ENCODE measurements at places on chromosomes 7 and 10. TPM values are rescaled to one million over a fixed set of nuclear protein-coding genes. Genes with fewer than 3 reads are reported as not detected.

The CTBP2 gene
- total RNA-seq: 124 TPM

The WNT8B gene
- total RNA-seq: not detected

The ERCC6 gene
- total RNA-seq: 54.6 TPM

The TRIL gene
- total RNA-seq: 0.07 TPM

DNA sequence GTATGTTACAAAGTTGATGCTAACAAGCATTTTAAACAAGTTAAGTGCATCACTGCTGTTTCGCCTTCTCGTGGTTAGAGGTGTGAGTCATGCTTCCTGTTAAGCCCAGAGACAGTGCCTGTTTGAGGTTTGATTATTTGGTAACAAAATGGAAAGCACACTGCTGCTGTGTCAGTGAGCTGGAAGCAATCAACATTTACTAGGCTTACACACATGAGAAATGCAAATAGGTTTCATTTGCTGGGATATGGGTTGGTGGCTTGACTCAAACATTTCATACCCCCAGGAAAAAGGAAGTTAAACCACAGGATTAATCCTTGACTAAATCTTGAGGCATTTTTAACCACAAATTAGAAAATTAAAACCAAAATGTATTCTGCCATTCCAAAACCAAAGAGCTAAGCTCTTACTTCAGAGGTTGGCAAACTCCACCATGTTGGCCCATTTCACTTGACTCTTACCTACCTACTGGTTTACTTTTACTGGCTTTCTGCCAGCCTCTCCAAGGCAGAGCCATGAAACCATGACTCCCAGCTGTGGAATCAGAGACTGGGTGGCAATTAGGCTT is 139.2 kb downstream of the ETV1 start:
- peaks cover 9% of the 10 kb centered on the region for H3K4me1 ChIP-seq
- H3K36me3 ChIP-seq: no peaks in the 10 kb centered on the region
- no peaks in the 10 kb centered on the region for H3K27me3 ChIP-seq

DNA sequence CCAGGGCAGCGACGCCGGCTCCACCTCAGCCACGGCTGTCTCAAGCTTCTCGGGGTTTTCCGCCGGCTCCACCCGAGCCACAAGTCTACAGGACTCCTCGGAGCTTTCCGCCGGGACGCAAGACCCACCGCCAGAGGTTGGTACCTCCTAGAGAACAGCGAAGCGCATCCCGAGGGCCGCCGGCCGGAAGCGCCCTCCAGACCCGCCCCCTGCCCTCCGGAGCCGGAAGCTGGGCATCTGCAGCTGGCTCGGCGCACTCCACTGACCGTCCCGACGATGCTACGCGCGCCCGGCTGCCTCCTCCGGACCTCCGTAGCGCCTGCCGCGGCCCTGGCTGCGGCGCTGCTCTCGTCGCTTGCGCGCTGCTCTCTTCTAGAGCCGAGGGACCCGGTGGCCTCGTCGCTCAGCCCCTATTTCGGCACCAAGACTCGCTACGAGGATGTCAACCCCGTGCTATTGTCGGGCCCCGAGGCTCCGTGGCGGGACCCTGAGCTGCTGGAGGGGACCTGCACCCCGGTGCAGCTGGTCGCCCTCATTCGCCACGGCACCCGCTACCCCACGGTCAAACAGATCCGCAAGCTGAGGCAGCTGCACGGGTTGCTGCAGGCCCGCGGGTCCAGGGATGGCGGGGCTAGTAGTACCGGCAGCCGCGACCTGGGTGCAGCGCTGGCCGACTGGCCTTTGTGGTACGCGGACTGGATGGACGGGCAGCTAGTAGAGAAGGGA is at the start of gene MINPP1:
TSS of gene MINPP1 (plus strand) at position 254 of the 726 bp plus-strand sequence. CDS start at position 277, 23 bp downstream.
- DNase-seq: peak; percentile 53
- H3K27me3 ChIP-seq: peaks cover 3% of the 10 kb centered on the region
- peak within 1 kb of the TSS; percentile 49 for H3K27ac ChIP-seq
- no peaks in the 10 kb centered on the region for H3K36me3 ChIP-seq
- H3K4me3 ChIP-seq: peak within 1 kb of the TSS; percentile 89
- peaks cover 13% of the 10 kb centered on the region for H3K4me1 ChIP-seq

GRCh38 chr10:74255888-74256357 is 104.9 kb downstream of the ADK start:
- H3K27me3 ChIP-seq: no peaks in the 10 kb centered on the region
- H3K4me1 ChIP-seq: no peaks in the 10 kb centered on the region
- H3K36me3 ChIP-seq: no peaks in the 10 kb centered on the region
- no peak for DNase-seq
- no peak overlapping the region for H3K4me3 ChIP-seq

- DNase-seq: no peak
- H3K4me3 ChIP-seq: no peak overlapping the region
- no peaks in the 10 kb centered on the region for H3K27me3 ChIP-seq
- H3K27ac ChIP-seq: no peak overlapping the region
- no peaks in the 10 kb centered on the region for H3K4me1 ChIP-seq
Measured at GRCh38 chr10:17109475-17110207, 20.0 kb downstream of the CUBN start.

DNA sequence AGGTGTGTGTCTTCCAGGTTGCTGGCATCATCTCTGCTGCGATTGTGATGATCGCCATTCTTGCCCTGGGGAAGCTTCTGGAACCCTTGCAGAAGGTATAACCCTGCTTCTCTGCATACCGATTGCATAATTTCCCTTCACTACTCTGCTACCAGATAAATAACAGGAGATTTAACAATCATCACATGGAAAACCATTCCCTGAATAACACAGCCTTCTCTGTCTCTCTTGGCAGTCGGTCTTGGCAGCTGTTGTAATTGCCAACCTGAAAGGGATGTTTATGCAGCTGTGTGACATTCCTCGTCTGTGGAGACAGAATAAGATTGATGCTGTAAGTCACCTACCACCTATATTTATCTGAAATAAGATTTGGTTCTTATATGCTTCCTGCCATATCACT is 33.8 kb downstream of the SLC26A4 start:
- H3K27ac ChIP-seq: no peak overlapping the region
- no peaks in the 10 kb centered on the region for H3K27me3 ChIP-seq
- no peaks in the 10 kb centered on the region for H3K36me3 ChIP-seq
- no peak overlapping the region for H3K4me3 ChIP-seq

DNA sequence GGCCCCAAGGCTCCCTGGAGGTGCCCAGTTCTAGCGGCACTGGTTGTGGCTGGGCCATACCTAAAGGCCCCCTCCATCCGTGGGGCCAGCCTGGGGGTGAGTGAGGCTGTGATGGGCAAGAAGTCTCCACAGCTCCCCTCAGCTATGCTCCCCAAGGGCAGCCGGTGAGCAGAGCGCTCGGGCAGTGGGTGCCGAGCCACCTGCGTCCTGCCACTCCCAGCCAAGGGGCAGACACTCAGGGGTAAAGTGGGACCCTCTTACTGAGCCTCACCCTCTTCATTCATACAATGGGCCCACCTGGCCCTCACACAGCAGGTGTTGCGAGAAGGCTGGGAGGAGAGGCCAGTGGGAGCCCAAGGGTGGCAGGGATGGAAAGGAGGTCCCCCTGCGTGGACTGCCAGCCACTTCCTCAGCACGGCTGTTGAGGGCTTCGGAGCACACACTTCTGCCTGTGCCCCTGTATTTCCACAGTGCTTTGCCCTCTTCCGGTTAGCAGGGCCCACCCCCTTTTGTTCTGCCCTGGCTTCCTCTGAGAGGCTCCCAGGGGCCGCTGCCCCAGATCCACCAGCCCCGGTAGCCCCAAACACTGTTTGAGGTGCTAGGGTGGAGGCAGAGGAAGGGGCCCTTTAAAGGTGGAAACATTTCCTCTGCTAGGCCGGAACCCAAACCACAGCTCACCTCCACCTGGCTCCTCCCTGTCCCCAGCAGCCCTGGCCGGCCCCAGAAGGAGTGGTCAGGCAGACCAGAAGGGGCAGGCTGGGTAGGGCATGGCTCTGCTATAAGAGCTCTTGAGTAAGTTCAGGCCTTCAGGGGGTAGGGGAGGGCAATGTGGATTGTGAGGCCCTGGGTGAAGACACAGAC is 16.4 kb upstream of the C10orf105 start:
- H3K4me3 ChIP-seq: no peak overlapping the region
- DNase-seq: peak; percentile 75
- no peaks in the 10 kb centered on the region for H3K36me3 ChIP-seq
- no peaks in the 10 kb centered on the region for H3K27me3 ChIP-seq
- H3K4me1 ChIP-seq: peaks cover 92% of the 10 kb centered on the region

DNA sequence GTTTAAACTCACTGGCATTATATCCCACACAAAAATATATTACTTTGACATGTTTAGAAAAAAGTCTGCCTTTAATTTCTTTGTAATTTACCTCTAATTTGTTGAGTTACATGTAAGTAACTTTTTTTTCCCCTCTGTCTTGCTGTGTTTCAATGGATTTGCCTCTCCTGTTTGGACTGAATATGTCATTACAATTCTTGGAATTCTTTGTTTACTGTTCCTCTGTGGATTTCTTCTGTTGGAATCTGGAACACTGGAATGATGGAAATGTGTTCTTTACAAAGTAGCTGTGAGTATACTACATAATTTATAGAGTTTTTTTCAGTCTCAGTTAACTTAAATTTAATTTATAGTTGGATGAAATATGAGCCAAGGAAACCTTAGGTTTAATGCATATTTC is 30.4 kb downstream of the SEPTIN7 start:
- no peaks in the 10 kb centered on the region for H3K27me3 ChIP-seq
- peaks cover 42% of the 10 kb centered on the region for H3K36me3 ChIP-seq
- no peak overlapping the region for H3K27ac ChIP-seq
- peaks cover 10% of the 10 kb centered on the region for H3K4me1 ChIP-seq
